ENCODE measurements at places on chromosomes 16 and 17.

- DNase-seq = no peak
These were observed 85.5 kb upstream of the DOC2B start for GRCh38 chr17:266701-267667.

- no peak for DNase-seq
These were observed 1.0 kb downstream of the SPAG5 start for GRCh38 chr17:28597606-28598383.

DNA sequence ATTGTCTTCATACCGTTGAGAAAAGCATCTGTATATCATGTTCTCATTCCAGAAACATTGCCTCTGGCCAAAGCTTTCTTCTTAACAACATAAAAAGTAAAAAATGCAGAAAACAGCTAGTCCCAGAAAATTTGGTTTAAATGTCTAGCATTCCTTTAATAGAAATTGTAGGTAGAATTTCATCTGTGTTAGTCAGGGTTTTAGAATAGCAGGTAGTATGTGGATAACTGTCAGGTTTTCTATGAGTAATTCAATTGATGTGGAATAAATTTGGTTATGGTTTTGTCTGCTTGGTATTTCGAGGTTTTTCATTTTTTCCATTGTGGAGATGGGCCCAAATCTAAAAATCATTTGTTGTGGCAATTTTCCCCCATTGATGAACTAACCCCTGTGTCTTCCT, 616.7 kb downstream of the KCNJ2 start:
- no peak for DNase-seq

DNA sequence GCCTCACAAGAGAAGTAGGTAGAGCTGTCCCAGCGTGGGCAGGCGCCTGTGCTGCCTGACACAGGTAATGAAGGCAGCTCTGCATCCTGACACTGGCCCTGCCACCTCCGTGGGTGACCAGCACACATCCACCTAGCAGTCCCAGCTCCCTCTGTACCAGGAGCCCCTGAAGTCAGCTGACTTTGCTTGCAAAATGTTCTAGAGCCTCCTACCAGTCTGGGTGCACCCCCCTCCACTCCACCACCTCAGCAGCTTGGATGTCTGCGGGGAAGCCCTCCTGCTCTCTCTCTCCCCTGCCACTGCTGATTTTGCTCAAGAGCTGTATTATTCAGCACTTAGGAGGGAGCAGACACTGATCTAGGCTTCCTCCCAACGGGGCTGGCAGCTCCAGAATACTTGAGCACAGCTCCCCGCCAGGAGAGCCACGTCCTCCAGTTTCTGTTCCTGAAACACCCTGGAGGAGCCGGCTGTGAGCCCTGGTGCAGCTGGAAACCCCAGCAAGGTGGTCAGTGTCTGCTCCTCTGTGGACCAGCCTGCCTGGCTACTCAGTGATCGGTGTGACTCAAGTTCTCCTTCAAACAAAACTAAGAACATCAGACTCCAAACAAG, 1.0 kb downstream of the RNF166 start:
- no peak for DNase-seq

DNA sequence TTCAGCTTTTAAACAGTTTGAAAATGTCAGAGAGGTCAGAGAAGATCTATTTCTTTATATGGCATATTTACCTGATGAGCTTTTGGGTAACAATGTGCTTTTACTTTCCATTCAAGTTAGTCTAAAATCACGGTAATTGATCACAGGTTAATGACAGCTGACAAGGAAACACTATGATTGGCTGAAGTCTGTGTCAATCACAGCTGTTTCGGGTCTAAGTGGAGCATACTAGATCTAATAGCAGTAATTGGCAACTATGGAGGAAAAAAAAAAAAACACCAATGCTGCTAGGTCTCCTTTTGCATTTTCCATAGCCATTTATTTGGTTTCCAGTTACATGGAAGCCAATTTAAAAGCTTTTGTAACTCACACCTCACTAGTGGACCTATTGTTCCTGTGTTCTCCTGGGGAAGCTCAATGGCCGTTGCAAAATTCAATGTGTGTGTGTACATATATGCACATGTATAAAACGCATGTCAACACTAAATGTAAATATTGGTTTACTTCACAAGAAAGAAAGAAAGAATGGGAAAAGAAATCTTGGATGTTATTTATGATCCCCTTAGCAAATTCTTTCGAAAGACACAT, 568.3 kb upstream of the ZFHX3 start:
- no peak for DNase-seq

- DNase-seq = no peak
These were observed 186.5 kb upstream of the CCL2 start for GRCh38 chr17:34068571-34068970.

DNA sequence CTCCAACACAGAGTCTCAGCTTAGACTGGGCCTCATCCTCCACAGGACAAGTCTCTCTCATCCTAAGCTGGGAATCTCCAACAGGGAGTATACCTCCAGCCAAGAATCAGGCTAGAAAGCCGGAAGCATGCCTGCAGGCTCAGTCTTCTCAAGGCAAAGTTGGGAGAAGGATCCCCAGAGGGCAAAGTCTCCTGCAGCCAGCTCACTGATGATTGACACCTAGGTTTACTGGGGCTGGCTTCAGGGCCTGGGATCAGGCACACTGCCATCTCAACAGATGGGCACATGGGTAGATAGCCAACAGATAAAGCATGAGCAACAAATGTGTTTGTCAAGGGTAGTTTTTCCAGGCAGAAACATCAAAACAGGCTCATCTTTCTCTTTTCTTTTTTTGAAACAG, 56.1 kb upstream of the TOX3 start:
- DNase-seq = no peak

GRCh38 chr17:68184816-68185436, 62.9 kb upstream of the AMZ2 start:
- DNase-seq = no peak

- DNase-seq = no peak
These were observed 38.7 kb downstream of the MYO18A start for GRCh38 chr17:29141514-29141876.

DNA sequence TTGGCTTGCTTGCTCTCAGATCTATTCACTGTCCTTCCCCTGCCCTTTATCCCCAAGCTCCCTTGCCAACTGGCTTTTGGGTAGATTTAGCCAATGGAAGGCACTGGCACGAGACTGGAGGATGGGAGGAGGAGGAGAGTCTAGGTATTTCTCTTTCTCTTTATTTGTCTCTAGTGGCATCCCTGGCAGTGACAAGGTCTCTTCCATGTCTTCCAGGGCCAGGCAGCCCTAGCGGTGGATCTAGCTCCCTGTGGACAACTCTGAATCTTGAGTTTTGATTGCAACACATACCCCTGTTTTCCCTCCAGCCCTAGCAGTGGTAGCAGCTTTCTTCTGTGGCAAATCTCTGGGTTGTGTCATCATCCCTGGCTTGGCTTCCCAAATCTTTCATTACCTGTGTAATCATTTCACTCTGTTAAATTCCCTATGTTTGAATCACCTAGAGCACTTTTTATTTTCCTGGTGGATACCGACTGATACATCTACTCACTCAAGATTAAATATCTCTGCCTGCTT, 171.1 kb upstream of the IRX6 start:
- DNase-seq = no peak

- DNase-seq = no peak
These were observed 20.7 kb downstream of the SPHK1 start for GRCh38 chr17:76404976-76405563.

- no peak for DNase-seq
These were observed 277.2 kb upstream of the CCL2 start for GRCh38 chr17:33977729-33978514.

DNA sequence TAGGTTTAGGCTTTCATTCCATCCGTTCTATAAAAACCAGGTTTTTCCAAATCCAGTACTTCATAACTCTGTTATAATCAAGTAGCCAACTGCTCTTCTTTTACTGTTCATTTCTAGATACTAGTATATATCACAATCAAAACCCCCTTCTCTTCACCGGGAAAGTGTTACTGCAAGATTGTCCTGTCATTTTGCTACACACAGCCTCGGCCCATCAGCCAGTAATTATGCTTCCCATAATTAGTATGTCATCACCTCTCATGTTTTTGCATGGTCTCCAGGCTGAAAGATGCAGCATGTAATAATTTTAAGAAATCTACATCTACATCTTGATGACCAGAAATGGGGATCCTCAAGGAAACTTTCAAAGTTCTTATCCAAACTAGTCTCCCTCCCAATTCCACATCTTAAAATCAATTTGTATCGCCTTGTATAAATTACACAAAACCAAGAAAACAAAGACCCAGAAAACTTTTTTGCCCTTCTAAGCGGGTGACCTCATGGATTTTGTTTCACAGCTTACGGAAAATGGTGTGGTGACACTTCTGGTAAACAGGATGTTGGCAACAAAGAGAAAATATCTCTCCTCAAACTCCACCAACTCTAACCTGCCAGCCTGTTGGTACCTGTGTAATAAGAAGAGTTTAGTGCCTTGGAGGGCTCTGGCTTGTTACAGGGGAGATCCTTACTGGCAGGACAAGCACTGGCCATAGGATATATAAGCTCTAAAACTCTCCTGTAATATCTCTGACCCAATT, 9.3 kb downstream of the TACO1 start:
- no peak for DNase-seq

GRCh38 chr17:67246403-67246652, 1.3 kb upstream of the HELZ start:
- DNase-seq = no peak

- no peak for DNase-seq
These were observed 51.2 kb upstream of the MTMR4 start for GRCh38 chr17:58565389-58566311.

DNA sequence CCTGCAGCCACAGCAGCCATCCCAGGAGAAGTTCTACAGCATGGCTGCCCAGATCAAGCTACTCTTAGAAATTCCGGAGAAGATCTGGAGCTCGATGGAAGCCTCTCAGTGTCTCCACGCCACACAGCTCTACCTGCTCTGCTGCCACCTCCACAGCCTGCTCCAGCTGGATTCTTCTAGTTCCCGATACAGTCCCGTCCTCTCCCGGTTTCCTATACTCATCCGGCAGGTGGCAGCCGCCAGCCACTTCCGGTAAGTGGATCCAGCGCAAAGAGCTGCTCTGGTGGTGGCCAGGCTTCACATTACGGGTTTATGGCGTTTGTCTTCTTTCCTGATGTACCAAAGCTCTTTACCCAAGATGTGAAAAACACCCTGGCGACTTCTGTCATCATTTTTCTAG, 3.6 kb downstream of the COG1 start:
- no peak for DNase-seq

GRCh38 chr17:66963521-66963908, 992 bp upstream of the CACNG4 start:
- no peak for DNase-seq

DNA sequence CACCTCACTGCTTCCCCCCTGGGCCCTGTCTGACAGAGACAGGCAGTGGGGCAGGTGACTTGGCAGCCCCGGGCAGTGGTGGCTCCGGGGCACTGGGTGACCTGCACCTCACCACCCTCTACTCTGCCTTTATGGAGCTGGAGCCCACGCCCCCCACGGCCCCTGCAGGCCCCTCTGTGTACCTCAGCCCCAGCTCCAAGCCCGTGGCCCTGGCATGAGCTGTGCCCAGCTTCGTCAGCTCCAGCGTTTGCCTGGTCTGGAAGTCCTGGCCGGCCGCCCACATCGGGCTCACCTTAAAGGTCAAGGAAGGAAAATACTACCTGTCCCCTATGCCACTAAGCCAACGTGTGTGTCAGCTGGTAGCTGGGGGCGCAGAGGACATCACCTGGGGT, 15.2 kb downstream of the UNC119 start:
- DNase-seq = no peak

All from fibroblast of the conjunctiva (primary cell).